ELR (cell line): ENCODE measurements at places on chromosomes 3 and 15.

DNA sequence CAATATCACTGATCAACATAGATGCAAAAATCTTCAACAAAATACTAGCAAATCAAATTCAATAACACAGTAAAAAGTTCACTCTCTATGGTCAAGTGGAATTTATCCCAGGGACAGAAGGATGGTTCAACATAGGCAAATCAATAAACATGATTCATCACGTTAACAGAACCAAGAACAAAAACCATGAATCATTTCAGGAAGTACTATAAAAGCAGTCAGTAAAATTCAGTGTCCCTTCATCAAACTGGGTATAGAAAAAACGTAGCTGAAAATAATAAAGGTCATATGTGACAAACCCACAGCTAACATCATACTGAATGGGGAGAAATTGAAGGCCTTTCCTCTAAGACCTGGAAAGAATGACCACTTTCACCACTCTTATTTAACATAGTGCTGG is 172.1 kb downstream of the POLR2M start:
- DNase-seq, result peak; percentile 72

DNA sequence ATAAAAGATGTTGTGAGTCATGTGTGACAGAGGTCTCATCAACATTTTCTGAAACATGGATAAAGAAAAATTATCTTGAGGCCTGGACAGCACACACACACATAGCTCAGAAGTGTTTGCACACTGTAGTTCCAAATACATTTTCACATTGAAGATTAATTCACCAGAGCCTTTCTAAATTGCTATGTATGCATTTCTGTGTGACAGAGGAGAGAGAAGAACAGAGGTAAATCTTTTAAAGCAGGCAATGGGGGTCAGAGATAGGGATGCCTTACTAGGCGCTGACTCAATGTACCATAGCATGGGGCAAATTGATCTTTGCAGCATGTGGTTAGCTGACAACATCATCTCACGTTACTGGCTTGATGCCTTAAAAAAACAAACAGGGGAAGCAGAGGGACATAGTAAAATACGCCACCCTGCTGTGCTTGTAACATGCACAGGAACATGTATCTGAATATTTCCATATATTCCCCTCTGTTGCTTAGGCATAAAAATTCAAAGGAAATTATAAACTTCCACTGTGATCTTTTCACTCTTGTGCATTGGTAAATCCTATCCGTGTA is 7.7 kb downstream of the POU1F1 start:
- peak; percentile 13 for DNase-seq

DNA sequence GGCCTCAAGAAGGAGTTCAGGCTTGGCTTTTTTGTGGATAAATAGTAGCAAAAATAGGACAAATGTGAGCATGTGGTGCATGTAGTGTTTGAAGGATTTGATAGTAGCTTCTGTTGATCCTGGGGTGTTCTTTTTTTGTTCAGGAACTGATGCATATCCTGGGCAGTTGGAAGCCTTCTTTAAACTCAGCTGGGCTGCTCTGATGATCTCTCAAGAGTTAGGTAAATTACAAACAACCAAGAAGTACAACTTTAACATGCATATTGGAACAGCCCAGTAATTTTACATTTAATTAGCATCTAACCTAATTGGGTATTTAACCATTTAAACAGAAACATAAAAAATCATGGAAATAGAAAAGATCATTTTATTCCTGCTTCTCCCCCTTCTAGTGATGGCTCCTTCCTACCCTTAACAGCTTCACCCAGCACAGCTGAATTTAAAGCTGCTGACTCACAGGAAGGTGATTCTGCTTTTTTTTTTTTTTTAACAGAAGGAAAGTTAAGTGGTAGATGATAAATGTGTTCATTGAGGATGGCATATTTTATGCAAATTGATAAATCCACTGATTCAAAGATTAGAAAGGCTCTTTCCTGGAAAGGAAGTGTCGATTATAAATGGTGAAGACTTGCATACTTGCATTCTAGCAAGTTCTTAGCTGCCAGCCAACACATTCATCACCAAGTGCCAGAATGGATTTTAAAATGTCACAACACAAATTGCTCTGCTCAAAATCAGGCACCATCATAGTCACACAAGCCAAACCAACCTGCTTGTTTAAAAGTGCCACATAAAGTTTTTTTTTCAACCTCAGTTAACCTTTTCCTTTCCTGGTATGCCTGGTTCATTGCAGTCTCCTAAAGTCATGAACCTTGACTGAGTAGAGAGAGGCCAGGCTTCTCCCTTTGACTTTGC is 20.0 kb downstream of the SLC35G2 start:
- DNase-seq, result peak; percentile 83

GRCh38 chr15:59399465-59400102 is 26.9 kb upstream of the MYO1E start:
- DNase-seq, result no peak

- no peak for DNase-seq
Observed at GRCh38 chr3:152396867-152397266, 128.1 kb downstream of the MBNL1 start.

GRCh38 chr3:32335365-32336112 is 56.1 kb upstream of the CMTM7 start:
- no peak for DNase-seq

DNA sequence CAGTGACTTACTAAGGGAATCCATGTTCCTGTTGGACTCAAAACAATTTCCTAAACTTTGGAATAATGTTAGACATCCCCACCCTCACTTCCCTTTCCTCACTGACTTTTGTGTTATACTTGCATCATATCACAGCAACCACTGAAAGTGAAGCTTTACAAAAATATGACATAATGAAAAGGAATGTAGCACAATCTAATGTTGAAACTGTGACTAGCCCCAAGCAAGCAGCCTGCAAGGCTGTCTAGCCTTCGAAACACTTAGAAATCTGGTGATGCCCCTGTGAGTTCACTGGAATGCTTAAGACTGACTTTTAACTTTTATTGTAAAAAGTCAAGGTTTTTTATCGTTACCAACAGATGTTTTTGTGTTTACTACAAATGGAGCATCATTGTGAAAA is 203.7 kb upstream of the ZNF385D start:
- DNase-seq, result peak; percentile 40

- no peak for DNase-seq
Observed at GRCh38 chr15:77838595-77838994, 205.9 kb upstream of the LINGO1 start.

- DNase-seq, result no peak
Observed at GRCh38 chr3:31840252-31840651, 140.8 kb downstream of the OSBPL10 start.
